Trophoblast cell (in vitro differentiated cells and primary cell): ENCODE measurements at places on chromosomes 3 and 15.
A peak's percentile ranks its signal among the peaks of the same experiment; 100 is the strongest.

DNA sequence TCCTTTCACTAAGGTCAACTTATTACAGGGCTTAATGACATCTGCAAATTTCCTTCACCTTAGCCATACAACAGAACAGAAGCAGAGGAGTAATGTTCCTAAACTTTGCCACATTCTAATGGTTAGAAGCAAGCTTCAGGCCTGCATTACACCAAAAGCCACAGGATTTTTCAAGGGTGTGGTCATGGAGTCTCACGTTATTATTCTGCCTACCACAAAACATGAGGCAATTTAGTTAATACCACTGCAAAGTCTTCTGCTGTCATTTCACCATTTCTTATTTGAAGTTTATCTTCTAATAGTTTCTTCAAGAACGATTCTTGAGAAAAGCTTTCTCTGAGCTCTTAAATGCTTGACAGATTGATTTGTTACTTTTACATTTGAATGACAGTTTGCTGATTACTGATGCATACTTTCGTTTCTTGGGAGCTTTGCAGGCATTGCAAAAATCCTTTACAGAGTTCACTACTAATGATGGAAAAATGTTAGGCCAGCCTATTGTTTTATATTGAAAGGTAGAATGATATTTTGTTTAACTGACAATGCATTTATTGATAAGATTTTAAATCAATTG is 1257.1 kb downstream of the NSUN3 start:
- DNase-seq, result peak; percentile 41

DNA sequence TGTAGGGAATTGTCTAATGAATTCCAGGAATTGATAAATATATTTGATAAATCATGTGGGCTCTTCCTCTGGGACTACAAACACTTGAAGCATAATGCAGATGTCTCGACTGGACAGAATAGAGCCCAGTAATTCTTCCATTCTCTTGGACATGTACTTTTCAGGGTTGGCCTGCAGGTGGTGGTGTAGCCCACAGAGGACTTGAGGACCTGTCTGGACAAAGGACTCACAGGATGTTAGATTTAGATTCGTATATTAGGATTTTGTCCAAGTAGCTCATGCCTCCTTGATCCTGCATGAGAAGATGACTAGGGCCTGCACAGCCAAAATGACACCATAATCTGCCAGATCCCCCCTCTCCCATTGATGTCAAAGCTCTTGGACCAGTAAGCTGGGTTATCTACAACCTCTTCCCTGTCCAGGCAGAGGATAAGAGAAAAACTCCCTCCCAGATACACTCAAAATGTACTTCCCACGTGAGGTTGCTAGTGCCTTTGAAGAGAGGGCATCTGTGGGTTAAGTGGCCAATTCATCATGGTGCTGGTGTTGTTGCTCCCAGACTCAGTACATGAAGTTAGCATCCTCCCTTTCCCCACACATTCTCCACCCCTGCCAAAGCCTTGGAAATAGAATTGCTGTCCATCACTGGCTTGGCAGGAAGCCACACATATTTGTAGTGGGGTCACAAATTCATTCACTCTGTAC is 88.6 kb upstream of the ZNF280D start:
- peak; percentile 46 for DNase-seq

DNA sequence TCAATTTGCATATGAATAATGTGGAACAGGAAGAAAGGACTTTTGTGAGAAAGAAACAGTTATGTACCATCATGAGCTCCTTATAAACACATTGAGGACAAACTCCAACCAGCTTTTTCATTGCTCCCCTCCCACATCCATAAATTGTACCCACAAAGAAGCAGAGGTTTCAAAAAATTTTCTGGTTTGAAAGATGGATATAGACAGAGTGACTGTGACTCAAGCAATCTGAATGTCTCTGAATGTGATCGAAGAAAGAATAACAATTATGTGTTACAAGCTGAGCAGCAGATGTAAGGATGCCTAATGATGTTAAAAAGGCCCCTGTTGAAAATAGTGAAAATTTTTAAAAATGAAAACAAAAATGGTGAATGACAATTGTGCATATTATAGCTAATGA is 127.4 kb downstream of the TFG start:
- DNase-seq, result no peak

DNA sequence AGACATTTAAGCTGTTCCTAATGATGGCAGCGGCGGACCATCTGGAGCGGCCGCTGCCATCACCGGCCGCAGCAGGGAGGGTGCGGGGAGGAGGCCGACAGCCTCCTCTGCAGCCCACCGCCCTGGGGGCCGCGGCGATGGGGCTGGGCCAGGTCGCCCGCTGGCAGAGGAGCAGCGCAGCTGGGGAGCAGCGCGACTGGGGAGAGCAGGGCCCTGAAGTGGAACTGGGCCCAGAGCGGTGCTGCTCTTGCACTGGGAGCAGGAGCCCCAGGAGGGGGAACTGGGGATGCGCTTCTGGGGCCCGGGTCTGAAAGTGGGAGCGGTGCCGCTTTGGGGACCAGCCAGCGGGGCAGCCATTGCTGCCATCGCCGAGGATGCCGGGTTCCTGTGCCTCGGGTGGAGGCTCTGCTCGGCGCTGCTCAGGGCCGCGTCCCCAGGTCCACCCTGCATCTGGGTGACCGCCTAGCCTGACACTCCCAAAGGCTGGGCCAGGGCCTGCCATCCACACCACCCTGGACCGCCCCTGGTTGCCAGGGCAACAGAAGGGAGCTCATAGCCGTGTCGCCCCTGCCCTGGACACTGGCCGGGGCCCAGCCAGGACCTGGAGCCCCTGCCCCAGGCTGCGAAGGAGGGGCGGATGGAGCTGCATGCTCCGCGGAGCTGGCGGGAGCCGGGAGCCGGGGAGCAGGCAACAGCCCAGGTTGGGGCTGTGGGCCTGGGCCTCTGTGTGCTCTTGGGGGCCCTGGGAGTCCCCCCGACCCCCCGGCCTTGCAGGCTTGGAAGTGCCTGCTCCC is 15.5 kb upstream of the PLA2G4E start:
- no peak for DNase-seq

DNA sequence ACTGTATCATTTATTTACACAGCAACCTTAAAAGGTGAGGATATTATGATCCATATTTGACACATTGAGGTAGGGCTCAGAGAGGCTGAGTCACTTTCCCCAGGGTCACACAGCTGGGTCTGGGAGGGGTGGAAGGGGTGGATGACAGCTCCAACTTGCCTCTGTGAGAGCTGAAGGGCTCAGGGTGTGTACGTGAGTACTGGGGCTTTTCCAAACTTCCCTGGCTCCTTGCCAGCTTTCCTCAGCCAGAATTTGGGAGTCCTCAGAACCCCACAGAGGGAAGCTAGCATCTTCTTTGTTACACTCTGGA is 58.3 kb upstream of the SLC6A11 start:
- no peak for DNase-seq

GRCh38 chr3:134646086-134646485 is 4.7 kb downstream of the KY start:
- DNase-seq, result no peak

GRCh38 chr15:65342493-65342892 is 35.3 kb downstream of the IGDCC3 start:
- no peak for DNase-seq

DNA sequence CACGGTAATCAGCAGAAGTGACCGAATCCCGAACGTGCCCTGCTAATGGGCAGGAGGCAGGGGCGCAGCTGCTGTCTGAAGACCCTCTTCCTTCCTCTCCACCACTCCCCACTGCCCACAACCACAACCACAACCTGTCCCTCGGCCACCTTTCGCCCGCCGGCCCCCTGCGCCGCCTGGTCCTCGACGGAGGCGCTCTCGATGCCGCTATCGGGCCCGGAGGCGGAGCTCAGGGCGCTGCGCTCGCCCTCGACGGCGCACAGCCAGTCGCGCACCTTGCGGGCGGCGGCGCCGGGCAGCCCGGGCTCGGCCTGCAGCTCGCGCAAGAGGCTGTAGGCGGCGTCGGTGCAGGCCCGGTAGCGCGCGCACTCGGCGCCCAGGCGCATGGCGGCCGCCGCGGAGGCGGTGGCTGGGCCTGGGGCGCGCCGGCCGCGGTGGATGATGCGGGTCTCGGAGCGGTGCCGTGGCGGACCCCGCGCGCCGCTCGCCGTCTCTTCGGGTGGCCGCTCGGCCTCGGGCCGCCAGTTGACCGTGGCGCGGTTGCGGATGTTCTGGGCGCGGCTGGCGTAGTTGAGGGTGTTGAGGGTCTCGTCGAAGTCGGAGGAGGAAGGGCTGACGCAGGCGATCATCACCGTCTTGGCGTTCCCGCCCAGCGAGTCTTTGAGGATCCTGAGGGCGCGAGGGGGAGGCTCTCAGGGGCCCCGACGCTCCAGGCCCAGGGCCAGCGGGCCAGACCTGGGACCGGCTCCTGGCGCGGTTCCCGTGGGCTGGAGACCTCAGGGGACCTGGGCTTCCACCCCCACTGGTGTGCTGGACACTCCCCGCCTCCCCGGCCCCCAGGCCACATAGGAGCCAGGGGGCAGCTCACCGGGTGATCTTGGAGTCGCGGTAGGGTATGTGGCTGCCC is 6.9 kb downstream of the KIF7 start:
- DNase-seq, result no peak

DNA sequence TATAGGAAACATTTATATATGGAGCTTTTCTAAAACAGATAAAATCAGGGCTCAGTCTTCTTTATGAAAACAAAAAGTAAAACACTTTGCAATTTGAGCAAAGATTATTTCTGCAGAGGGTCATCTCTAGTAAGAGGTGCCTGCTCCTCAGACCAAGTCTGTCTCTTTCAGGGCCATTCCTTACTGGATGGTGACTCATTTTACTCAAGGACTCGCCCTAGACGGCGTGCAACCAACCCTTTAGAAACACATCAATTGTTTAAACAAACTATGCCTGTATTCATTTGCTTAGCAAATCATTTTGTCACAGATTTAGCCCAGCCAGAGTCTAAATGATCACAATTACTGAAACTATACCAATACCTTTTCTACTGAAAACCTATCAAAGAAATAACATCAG is 242.8 kb upstream of the ICE2 start:
- no peak for DNase-seq

DNA sequence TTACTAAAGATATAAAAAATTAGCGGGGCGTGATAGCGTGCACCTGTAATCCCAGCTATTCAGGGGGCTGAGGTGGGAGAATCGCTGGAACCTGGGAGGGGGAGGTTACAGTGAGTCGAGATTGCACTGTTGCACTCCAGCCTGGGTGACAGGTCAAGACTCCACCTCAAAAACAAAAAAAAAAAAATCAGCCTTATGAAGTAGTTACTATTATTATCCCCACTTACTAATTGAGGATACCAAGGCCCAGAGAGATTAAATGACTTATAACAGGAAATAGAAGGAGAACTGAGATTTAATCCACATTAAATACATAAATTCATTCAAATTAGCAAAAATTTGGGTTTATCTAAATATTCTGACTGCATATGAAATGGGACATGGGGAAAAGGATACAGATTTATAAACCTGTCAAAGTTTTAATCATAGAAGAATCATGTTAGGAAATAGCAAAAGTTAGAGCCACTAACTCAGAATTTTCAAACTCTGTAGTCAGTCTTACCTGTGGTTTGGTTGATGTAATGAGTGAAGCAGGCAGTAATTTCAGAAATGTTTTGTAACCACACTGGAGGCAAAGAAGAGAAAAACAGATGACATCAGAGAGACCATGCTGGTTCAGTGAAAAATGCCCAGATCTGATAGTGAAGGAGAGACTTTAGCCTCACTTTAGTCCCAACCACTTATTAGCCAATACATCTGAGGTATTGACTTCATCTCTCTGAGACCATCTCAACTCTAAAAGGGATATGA is 25.0 kb upstream of the ACAP2 start:
- peak; percentile 69 for DNase-seq

GRCh38 chr3:31102196-31102879 is 207.9 kb upstream of the GADL1 start:
- no peak for DNase-seq

DNA sequence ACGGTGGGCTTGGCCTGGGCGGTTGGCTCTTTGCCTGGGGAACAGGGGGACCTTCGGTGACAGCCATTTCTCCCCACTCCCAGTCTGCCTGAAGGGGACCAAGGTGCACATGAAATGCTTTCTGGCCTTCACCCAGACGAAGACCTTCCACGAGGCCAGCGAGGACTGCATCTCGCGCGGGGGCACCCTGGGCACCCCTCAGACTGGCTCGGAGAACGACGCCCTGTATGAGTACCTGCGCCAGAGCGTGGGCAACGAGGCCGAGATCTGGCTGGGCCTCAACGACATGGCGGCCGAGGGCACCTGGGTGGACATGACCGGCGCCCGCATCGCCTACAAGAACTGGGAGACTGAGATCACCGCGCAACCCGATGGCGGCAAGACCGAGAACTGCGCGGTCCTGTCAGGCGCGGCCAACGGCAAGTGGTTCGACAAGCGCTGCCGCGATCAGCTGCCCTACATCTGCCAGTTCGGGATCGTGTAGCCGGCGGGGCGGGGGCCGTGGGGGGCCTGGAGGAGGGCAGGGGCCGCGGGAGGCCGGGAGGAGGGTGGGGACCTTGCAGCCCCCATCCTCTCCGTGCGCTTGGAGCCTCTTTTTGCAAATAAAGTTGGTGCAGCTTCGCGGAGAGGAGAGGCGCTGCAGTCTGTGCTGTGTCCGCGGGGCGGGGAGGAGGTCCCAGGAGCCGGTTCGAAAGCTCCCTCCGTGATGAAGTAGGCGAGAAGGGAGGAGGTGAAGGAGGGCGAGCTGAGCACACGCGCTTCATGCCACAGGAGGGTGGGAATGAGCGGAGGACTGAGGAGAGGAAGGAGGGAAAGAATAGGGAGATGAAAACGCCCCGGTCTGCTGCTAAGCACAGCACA is 9.6 kb downstream of the CLEC3B start:
- no peak for DNase-seq

DNA sequence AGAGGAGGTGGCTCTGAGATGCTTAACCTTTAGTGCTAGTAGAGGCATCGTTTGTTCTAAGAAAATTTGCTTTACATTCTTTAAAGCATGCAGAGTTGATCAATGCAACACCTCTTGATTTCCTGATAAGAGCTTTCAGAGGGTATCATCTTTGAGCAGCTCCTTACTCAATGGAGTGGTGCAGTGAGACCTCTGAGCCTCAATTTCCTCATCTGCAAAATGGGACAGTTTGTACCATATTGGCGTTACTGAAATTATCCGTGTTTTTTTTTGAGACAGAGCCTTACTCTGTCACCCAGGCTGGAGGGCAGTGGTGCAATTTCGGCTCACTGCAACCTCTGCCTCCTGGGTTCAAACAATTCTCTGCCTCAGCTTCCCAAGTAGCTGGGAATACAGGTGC is 1.6 kb upstream of the TMEM42 start:
- DNase-seq, result no peak

GRCh38 chr3:57815036-57815435 is 58.9 kb downstream of the SLMAP start:
- no peak for DNase-seq

- DNase-seq, result no peak
These were observed 189.5 kb downstream of the ZNF385D start for GRCh38 chr3:21561472-21561871.

GRCh38 chr15:68783226-68784058 is 37.3 kb downstream of the ANP32A start:
- DNase-seq, result no peak

GRCh38 chr15:78105476-78106241 is 13.3 kb downstream of the SH2D7 start:
- no peak for DNase-seq
